Naive thymus-derived CD8-positive, alpha-beta T cell (primary cell): ENCODE measurements at places on chromosomes 6 and 20.

GRCh38 chr6:161444464-161444863 is 170.6 kb upstream of the AGPAT4 start:
- DNase-seq: no peak

GRCh38 chr6:44004136-44004535 is 123.1 kb downstream of the MRPL14 start:
- DNase-seq: no peak

GRCh38 chr20:38937978-38938473 is 11.8 kb downstream of the FAM83D start:
- no peak for DNase-seq

- no peak for DNase-seq
Measured at GRCh38 chr6:52505726-52506409, 71.0 kb downstream of the TRAM2 start.

DNA sequence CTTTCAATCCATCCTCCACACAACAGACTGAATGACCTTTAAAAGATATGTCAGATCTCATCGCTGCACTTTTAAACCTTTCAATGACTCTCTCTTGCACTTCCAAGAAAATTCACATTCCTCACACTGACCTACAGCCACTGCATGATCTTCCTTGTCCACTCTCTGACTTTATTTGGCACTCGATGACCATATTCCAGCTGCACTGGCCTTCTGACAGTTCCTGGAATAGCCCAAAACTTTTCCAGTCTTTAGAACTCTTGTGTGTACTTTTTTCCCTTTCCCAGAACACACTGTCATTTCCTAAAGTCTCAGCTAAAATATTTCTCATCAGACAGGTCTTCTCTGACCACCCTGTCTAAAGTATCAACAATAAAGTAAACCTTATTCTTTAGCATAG is 174.6 kb downstream of the ADGRG6 start:
- DNase-seq: no peak

- DNase-seq: no peak
Measured at GRCh38 chr20:11144114-11144950, 470.5 kb upstream of the JAG1 start.

DNA sequence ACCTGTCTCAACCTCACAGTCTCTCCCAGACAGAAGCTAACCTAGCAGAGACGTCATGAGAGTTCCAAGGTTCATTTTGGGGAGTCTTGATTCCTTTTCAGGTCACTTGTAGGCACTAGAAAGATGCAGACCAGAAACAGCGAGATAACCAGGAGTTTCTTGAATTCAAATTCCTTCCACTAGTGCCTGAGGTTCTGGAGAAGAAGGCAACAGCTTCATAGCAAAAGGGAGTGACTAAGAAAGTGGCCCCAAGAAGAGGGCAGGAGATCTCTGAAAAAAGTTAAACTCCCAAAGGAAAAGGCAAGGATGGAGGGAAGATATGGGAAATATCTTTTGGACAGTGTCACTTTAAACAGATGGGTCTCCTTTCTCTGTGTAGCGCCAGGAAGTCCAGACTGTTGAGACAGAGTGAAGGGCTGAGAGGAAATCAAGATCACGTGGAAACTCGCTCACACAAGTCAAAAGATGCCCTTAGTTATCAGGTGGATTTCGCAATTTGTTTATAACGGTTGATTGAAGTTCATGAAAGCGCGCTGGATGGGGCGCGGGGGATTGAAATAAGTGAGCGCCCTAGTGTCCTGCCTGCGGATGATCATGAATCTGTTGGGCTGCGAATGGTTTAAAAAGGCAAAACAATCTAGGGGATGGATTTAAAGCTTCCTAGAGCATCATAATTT is 4.8 kb upstream of the PRSS16 start:
- no peak for DNase-seq

DNA sequence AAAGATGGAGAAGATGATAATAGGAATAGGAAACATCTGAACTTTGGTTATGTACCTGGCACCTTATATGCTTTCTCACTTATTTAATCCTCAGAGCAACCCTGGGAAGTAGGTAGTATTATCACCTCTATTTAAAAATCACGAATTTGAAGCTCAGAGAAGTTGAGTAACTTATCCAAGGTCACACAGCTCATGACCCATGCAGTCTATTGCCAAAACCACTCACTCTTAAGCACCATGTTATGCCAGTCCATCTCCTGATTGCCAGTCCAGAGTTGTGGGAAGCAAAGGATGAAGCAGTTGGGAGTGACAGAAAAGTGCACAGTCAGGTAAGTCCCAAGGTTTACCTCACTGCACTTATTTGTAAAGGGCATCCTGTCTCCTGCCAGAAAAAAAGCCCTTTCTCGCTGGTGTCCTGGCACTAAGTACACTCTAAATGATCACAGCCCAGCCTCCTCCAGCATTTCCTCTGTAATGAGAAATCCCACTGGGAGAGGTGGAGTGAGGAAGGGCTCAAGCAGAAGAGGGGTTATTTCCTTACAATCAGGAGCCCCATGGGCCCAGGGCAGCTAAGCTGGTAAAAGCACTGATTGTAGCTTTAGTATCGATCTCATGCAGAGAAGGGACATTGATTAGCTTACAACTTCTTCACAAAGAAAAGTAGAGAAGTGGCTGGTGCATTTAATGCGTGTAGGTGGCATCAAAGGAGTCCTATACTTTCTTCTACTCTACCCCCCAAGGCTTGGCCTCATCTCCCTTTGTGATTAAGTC is 21.3 kb upstream of the SCGN start:
- DNase-seq: no peak

DNA sequence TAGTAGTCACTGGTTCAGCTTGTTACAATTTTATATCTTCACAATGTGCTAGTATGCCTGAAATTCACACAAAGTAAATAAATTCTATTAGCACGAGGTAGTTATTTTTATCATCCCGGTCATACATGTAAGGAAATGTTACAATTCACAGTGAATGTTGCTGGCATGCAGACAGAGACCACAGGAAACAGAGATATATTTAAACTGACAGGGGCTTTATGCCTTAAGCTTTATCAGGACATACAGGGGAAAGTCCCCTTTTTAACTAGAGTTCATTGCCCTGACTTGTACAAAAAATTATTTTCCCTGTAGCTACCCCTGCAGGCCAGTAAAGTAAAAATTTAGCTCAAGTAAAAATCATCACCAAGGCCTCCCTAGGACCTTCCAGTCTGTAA is 712.0 kb upstream of the NRSN1 start:
- no peak for DNase-seq
